Stimulated activated CD8-positive, alpha-beta memory T cell treated with anti-CD3 and anti-CD28 coated beads, Interleukin-15, amount 100 ng/mL, for 1 hour (primary cell): ENCODE measurements at places on chromosomes 4 and X.

GRCh38 chr4:56243107-56243506, 144.2 kb downstream of the AASDH start:
- no peak for DNase-seq

DNA sequence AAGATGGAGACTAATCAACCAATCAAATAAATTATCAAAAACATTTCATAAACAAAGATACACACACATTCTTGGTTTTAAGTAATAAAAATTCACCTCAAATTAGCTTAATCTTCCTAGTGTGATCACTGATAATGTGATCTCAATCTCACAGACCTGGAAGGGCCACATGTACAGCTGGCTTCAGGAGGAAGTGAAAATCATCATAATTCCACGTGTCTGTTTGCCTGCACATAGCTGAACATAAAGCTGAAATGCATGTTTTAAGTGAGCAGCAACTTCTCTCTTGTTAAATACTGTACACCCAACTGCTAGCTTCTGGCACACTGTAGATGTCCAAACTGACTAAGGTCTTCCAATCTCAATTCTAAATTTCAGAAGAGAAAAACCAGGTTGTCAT, 53.8 kb downstream of the ARHGAP6 start:
- DNase-seq: no peak

DNA sequence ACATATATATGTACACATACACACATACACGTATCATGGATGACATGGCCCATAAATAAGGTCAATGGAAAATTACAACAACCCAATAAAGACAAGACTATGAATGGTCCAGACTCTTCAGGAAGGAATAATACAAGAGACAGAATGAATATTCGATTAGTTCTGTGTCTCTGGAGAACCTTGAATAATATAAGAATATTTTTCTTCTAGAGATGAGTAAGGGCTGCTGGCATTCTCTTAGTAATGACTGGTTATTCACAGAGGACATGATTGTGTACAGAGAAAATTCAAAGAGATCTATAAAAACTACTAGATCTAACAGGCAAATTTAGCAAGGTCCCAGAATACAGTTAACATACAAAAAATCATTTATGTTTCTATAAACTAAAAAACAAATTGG, 23.3 kb downstream of the SPIN4 start:
- DNase-seq: no peak

DNA sequence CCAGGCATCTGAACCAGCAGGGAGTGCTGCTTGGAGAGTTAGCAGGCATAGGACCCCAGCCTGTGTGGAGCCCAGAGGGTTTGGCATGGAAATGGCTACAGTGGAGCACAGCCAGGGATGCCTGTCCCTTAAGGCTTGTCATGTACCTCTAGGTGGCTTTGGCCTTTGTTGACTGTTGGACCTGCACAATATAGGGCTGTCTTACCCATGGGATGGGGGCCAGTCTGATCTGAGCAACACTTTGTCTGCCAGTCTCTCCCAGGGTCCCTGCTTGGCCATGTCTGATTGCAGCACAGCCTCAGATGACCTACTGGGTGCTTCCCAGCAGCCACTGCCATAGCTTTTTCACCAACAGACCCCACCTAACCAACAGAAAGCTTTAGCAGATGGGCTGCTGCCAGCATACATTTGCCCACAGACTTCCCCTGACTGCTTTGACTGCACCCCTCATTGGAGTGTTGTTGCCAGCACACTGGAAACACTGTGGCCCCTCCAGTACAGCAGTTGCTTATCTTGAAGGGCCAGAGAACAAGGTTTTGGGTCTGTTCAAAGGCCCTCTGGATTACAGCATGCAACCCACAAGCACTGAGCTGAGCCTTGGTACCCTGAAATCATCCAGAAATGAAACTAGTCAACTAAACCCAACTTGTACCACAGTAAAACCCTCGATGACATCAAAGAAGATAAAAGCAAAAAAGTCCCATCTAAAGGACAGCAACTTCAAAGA, 22.1 kb downstream of the ANAPC10 start:
- no peak for DNase-seq

DNA sequence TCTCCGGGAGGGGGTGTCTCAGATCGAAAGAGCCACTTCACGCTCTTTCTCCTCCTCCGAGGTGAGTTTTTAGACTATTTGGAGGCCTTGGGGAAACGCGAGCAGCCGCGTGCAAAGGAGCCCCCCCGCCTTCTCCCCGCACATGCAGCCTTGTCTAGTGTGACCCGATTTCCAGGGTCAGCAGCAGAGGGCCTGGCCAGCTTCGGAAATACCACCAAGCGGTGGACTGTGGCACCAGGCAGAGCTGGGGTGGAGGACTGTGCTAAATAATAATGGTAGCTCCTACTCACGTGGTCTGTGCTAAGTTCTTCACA, 79.3 kb upstream of the BCOR start:
- no peak for DNase-seq

DNA sequence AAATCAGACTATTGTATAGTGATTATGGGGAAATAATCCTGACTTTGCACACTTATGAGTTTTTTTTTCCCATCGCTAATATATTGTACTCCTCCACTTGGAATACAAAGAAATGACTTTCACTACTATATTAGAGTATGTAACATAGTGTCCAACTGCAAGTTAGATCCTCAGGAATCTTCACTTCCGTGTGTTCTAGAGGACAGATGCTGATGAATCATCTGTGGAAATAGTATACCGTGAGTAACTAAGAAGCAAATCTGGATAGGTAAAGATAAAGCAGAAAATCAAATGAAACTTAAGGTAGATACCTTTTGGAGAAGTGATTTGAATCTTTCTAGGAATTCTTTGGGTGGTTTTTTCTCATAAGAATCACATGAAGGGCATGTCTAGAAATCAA, 8.3 kb downstream of the IL21 start:
- no peak for DNase-seq

DNA sequence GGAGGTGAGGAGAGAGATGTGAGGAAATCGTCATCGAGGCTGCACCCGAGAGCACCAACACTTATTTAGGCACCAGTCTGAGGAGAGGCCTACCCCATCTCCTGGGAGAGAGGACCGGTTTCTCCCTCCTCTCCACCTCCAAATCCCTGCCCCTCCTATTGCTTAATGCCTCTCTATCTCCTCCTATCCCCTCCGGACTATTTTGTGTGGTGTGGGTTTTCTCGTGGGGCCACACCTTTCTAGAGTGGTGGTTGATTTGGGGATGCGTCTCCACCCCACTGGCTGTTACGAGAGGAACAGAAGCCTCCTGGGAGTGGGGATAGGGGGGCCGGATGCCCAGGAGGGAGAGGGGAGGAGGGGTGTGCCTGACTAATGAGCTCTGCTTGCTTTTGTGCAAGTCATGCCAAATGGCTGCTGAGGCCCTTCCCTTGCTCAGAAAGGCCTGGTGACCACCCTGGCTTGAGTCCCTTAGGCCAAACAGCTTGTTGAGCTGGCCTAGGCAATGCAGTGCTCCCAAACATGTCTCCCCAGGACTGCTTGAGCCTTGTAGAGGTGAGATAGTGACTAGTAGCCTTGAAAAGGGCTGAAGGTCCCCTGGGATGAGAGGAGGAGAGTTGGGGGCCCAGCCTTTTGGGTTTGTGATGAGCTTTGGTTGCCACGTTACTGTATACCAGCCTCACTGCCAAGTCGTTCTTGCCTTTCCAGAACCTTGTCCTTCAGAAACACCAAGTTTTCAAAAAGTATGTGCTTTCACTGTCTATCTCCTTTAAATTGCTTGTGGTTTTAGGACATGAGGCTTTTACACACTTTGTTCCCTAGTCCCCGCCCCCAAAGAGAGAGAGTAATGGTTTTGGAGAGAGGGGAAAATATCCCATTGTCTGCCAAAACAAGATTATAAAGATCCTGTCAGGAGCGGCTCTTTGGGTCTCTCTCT, 1.2 kb downstream of the MSN start:
- DNase-seq: peak; percentile 14

DNA sequence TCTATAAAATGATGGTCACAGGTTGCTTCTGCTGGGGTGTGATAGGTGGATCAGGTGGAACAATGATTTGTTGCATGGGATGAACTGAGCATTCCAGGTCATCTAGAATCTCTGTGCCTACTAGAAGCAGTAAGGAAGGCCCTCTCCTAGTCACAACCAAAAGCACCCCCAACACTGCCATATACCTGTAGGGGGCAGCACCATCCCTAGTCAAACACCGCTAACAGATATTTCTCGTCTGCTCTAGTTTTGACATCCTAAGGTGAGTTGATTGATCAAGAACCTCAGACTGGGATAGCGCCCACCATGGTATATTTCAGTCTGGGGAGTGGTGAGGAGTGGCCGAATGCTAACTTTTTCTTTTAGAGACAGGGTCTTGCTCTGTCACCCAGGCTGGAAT, 160.2 kb downstream of the NHS start:
- no peak for DNase-seq

DNA sequence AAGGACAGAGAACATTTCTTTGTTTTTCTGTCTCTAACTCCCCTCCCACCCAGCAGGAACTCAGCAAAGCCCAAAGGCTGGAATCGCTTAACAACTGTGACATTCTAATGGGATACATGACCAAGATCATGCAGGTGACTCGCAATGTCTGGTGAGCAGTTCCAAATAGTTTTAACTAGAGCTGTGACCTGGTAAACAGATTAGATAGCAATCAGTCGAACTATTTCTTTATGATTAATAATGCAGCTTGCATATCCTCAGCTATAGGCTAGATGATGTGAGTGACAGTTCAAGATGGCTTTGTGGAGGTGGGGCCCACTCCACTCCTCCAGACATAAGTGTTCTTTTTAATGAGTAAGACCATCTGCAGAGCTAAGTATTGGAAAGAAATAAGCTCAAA, 20.0 kb upstream of the GABRE start:
- DNase-seq: no peak

DNA sequence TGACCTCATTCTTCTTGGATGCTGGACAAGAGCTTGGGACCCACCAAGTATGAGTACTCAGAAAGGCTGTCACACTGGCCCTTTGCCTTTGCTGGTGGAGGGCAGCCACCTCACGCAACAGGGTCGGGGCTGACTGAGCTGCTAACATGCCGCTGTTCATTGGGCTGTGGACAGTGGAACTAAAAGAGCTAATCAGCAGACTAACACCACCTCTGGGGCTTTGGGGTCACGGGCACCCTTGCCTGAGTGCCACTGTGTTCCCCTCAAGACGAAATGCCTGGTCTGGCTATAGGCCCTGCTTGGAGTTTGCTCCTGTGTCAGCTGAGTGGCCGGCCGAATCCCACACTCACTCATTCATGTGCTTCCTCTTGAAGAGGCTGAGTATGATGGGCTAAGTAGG, 559.6 kb downstream of the SPRY1 start:
- DNase-seq: no peak

DNA sequence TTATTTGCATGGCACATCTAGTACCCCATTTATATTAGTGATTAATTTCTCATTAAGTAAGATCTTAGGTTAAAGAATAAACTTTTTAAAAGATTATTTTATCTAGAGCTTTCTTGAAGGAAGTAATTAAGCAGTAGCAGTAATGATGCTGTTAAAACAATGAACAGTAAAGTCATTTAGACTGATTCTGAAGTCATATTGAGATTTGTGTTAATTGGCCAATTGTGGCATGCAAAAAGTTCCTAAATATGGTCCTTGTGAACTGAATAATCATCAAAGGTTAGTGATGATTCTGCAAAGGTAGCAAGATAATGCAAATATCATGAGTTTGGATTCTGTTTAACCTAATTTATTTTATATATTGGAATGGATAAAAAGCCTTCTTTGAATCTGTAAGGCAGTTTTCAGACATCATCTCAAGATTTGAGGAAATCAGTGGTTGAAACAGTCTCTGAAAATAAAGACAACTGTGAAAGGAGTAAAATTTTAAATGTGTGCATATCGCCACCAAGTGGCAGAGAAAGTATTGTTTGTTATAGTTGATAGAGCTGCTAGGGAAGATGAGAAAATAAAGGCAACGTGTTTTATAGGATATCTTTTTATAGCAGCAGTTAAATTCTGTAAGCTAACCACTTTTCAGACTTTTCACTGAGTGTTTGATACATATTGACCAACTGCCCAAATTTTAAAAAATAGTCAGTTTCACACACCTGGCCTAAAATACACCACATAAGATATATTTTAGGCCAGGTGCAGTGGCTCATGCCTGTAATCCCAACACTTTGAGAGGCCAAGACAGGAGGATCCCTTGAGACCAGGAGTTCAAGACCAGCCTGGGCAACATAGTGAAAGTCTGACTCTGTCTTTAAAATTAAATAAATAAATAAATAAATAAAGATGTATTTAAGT, 79.6 kb downstream of the CCKAR start:
- no peak for DNase-seq

- no peak for DNase-seq
Observed at GRCh38 chrX:155673338-155673737, 60.6 kb upstream of the TMLHE start.

DNA sequence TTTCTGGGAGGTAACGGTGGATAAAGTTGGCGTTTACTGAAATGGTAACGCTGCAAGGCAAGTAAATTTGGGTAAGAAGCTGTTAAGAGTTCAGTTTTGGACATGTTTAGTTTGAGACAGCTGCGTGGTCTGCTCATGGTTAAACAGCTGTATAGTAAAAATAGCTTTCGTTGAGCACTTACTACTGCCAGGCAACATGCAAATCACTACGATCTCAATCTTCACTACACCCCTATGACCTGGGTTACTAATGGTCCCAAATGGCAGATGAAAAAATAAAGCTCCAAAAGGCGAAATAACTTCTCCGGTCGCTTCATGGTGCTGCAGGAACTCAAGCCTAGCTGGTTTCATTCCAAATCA, 22.2 kb downstream of the FABP2 start:
- no peak for DNase-seq

- DNase-seq: no peak
Observed at GRCh38 chrX:115503099-115503498, 57.9 kb upstream of the PLS3 start.

GRCh38 chrX:28022371-28022770, 41.1 kb upstream of the DCAF8L1 start:
- DNase-seq: no peak

DNA sequence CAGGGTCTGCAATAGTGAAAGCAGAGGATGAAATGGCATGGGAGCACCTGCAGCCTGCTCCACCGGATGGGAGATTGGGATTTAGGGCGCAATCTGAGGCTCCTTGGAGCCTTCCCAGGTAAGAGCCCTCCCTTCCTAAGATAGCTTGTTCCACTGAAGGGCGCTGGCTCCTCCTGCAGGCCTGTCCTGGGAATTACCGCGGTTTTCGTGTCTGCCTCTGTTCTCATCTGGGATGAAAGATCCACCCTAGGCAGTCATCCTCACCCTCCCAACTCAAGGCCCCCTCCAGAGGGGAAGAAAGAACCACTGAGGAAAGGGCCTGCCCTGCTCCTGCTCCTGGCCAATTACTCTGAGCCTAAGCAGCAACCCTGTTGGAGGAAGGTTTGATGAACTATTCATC, 547.5 kb downstream of the SMARCA1 start:
- DNase-seq: no peak

DNA sequence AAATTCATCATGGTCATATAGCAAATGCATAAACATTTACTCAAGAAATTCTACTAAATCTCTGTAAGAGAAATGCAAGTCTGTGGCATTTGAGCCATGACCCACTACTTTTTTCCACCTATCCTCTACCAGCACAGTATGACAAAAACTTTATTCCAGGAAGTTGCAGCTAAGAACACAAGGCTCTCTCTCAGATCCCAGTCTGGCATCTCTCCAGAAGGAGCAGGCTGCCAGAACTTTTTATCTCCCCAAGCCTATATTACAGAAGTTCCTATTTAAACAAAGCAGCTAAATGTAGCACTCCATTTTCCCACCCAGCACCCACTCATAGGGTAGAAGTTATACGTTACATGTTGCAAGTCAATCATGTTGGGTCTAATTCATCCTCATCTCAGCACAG, 49.3 kb upstream of the EPGN start:
- no peak for DNase-seq
